Endothelial cell of coronary artery (primary cell): ENCODE measurements at places on chromosomes 6 and 20. TPM values are rescaled to one million over a fixed set of nuclear protein-coding genes. Genes with fewer than 3 reads are reported as not detected.

Gene RNASET2
- total RNA-seq: 6.5 and 14.9 TPM in 2 replicates

Gene ADGB
- total RNA-seq: not detected in 2 replicates

Gene FAM83D
- total RNA-seq: 9.0 and 28.2 TPM in 2 replicates

Gene OPRM1
- total RNA-seq: not detected in 2 replicates

Gene GSTA4
- total RNA-seq: 15.1 and 17.1 TPM in 2 replicates

Gene MOXD1
- 0.09 TPM in 1 of 2 replicates, not detected in the other for total RNA-seq

Gene SAPCD1
- 0.81 and 1.3 TPM in 2 replicates for total RNA-seq

Gene CHRNA4
- not detected in 2 replicates for total RNA-seq

Gene MLN
- total RNA-seq: not detected in 2 replicates

Gene CRISP3
- total RNA-seq: not detected in 2 replicates

Gene RIPOR3
- under 0.01 TPM in 2 replicates for total RNA-seq

Gene OR12D3
- total RNA-seq: not detected in 2 replicates

Gene TMEM242
- 5.5 and 8.5 TPM in 2 replicates for total RNA-seq

Gene TFAP2B
- not detected in 2 replicates for total RNA-seq

Gene SLA2
- under 0.01 TPM in 1 of 2 replicates, not detected in the other for total RNA-seq

Gene TMEM151B
- 0.54 TPM in 1 of 2 replicates, not detected in the other for total RNA-seq

Gene TMC2
- not detected in 2 replicates for total RNA-seq

Gene EPB41L1
- total RNA-seq: 4.2 and 17.8 TPM in 2 replicates

Gene ZNF133
- total RNA-seq: 15.4 and 19.7 TPM in 2 replicates

Gene COL9A3
- total RNA-seq: 0.19 and 0.27 TPM in 2 replicates

Gene ZBP1
- total RNA-seq: not detected in 2 replicates

Gene MEI4
- total RNA-seq: under 0.01 TPM in 1 of 2 replicates, not detected in the other

Gene XKR7
- total RNA-seq: not detected in 2 replicates

Gene MOG
- not detected in 2 replicates for total RNA-seq

Gene CCN6
- total RNA-seq: not detected in 2 replicates

Gene SLC18B1
- total RNA-seq: 6.1 and 10.1 TPM in 2 replicates

Gene PRDM13
- total RNA-seq: not detected in 2 replicates

Gene TCP11
- total RNA-seq: 0.09 TPM in 1 of 2 replicates, not detected in the other

Gene PRDM1
- 0.94 and 3.4 TPM in 2 replicates for total RNA-seq

Gene ZNF391
- 0.54 and 0.66 TPM in 2 replicates for total RNA-seq

Gene PEX6
- 27.7 and 48.2 TPM in 2 replicates for total RNA-seq

Gene ADTRP
- total RNA-seq: 2.7 and 40.0 TPM in 2 replicates

Gene PTCRA
- total RNA-seq: not detected in 2 replicates

Gene BMP5
- total RNA-seq: not detected in 2 replicates

Gene BPIFA1
- not detected in 2 replicates for total RNA-seq

Gene PRRT1
- 0.09 TPM in 1 of 2 replicates, not detected in the other for total RNA-seq

Gene SLC17A3
- total RNA-seq: not detected in 2 replicates

Gene FOXF2
- 0.09 TPM in 1 of 2 replicates, not detected in the other for total RNA-seq

Gene NT5E
- 80.8 and 159 TPM in 2 replicates for total RNA-seq
